ENCODE measurements at places on chromosomes 11 and 22.

DNA sequence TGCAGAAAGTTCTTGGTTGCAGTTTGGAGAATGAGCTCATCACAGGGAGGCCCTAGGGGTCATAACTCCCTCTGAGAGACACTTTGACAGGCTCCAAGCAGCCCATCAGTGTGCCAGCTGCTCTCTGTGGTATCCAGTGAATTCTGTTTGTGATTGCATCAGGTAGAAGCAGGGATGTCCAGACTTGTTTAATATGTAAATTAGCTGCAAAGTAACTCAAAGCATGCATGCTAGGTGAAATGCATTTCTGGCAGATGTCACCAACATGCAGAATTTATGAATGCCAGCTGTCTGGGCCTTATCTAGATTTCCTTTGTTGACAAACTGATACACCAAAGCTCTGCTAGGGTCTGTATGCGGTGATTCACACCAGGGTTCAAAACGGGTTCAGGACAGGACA, 123.6 kb upstream of the MTNR1B start:
- DNase-seq = no peak

- no peak for DNase-seq
Observed at GRCh38 chr11:13907678-13908077, 54.8 kb upstream of the SPON1 start.

- no peak for DNase-seq
Observed at GRCh38 chr11:115458877-115459276, 45.3 kb downstream of the CADM1 start.

- no peak for DNase-seq
Observed at GRCh38 chr11:103862094-103862801, 174.2 kb upstream of the DDI1 start.

GRCh38 chr11:86355256-86355655, 19.4 kb upstream of the CCDC81 start:
- DNase-seq = no peak
